ENCODE measurements at places on chromosomes 11 and 22. TPM values are rescaled to one million over a fixed set of nuclear protein-coding genes. Genes with fewer than 3 reads are reported as not detected.

MS4A6E gene
- not detected for total RNA-seq

MS4A4E gene
- not detected for total RNA-seq

PDE3B gene
- total RNA-seq, result 47.2 TPM

NEFH gene
- 7.1 TPM for total RNA-seq

AGBL2 gene
- total RNA-seq, result 2.9 TPM

INS gene
- total RNA-seq, result not detected

EMID1 gene
- not detected for total RNA-seq

TRABD gene
- total RNA-seq, result 102 TPM

OR8G1 gene
- total RNA-seq, result not detected

MIAT gene
- total RNA-seq, result 57.5 TPM

PLAAT5 gene
- 0.26 TPM for total RNA-seq

LIF gene
- total RNA-seq, result 88.6 TPM

RTN4RL2 gene
- total RNA-seq, result 0.27 TPM

DNAJB7 gene
- not detected for total RNA-seq

CCDC15 gene
- 3.7 TPM for total RNA-seq

TRIM68 gene
- total RNA-seq, result 11.8 TPM

Measured in CD8-positive, alpha-beta memory T cell (primary cell).